ENCODE measurements at places on chromosomes 12 and 14.

GRCh38 chr14:36099619-36100018 lies 76.9 kb downstream of the PTCSC3 start:
- DNase-seq: no peak

- DNase-seq: peak; percentile 17
Observed at GRCh38 chr12:94951071-94951934, 52.2 kb downstream of the NDUFA12 start.

DNA sequence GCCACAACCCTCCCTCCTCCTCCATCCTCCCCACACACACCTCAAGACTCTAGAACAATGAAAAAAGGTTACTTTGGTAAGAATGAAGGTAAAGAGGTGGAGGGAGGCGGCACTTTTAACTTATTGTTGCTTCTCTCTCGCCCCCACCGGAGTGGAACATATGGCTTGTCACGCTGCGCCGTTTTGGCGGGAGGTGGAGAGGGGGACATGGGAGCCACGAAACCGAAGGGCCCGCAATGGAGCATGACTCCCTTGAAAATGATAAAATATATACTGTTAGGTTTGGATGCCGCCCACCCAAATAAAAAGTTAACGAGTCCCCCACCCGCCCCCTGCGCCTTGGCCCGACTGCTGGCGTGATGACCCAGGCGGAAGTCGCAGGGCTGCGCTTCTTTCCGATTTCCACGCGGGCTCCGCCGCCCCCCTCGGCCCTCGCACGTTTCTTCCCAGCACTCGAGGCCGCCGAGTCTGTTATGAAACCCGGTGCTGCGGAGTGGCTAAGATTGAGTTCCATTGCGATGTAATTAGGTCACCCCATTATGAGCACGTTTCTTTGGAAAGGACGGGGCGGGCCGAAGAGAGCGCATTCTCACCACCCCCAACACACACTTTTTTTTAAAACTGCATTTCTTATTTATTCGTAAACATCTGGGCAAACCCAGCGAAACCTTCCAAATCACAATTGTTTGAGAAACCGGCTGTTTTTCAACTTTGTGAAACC lies 1.4 kb upstream of the ZFP36L1 start:
- DNase-seq: peak; percentile 98

GRCh38 chr14:104781271-104782077 lies 14.1 kb downstream of the AKT1 start:
- no peak for DNase-seq

- peak; percentile 6 for DNase-seq
Observed at GRCh38 chr14:58574623-58575022, 63.1 kb upstream of the DACT1 start.

GRCh38 chr14:51203881-51204280 lies 36.2 kb upstream of the TMX1 start:
- DNase-seq: no peak

DNA sequence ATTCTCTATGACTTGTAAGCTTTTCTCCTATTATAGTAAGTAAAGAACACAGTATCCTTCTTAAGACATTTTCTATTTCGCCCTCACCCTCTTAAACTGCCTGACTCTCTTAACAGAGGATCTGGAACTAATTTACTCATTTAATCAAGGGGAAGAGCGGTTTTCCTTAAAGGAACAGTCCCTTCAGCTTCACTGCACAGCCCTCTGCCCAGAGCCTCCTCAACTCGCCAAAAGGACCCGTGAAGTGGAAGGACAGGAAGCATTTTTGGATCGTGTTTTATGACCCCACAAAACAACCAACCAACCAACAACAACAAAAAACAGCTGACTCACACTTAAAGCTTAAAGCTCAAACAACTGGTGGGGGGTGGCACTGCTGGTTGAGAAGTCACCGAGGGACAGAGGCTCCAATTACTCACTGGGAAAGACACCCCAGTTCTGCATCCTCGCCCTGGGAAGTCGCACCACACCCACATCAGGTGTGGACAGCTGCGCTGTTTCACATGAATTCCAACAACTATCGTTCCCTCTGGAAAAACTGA lies 35.7 kb downstream of the NID2 start:
- peak; percentile 87 for DNase-seq

GRCh38 chr12:25723336-25723735 lies 170.3 kb upstream of the LMNTD1 start:
- peak; percentile 64 for DNase-seq

DNA sequence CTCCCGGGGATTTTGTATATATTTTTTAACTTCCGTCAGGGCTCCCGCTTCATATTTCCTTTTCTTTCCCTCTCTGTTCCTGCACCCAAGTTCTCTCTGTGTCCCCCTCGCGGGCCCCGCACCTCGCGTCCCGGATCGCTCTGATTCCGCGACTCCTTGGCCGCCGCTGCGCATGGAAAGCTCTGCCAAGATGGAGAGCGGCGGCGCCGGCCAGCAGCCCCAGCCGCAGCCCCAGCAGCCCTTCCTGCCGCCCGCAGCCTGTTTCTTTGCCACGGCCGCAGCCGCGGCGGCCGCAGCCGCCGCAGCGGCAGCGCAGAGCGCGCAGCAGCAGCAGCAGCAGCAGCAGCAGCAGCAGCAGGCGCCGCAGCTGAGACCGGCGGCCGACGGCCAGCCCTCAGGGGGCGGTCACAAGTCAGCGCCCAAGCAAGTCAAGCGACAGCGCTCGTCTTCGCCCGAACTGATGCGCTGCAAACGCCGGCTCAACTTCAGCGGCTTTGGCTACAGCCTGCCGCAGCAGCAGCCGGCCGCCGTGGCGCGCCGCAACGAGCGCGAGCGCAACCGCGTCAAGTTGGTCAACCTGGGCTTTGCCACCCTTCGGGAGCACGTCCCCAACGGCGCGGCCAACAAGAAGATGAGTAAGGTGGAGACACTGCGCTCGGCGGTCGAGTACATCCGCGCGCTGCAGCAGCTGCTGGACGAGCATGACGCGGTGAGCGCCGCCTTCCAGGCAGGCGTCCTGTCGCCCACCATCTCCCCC lies 777 bp downstream of the ASCL1 start:
- DNase-seq: peak; percentile 54

DNA sequence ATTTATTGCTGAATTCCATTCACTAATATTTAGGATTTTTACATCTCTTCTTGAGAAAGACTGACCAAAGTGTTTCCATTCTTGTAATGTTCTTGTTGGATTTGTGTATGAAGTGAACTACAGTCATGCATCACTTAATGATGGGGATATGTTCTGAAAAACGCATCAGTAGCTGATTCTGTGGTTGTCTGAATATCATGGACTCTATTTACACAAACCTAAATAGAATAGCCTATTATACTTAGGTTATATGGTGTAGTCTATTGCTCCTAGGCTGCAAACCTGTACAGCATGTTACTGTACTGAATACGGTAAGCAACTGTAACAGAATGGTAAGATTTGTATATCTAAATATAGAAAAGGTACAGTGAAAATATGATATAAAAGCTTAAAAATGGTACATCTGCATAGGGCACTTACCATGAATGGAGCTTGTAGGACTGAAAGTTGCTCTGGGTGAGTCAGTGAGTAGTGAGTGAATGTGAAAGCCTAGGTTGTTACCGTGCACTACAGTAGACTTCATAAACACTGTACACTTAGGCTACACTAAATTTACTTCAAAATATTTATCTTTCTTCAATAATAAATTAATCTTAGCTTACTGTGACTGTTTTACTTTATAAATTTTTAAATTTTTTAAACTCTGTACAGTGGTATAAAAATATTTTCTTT lies 27.6 kb upstream of the P2RX4 start:
- DNase-seq: no peak

DNA sequence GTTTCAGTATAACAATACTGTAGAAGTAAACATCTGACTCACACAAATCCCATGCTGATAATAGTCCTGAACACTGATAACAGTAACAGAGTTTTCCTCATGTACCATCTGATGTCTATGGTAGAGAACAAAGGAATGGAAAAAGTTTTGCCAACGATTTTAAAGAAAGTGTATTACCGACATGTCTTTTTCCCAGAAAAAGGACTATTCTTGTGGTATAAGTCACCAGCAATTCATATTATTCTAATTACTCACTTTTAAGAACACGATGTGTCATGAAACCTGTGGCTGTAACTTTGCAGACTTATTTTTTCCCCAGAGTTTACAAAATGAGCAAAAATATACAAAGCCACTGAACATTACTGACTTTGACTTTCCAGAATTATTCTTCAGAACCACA lies 40.1 kb upstream of the DCN start:
- DNase-seq: peak; percentile 84

GRCh38 chr12:115639648-115640012 lies 637.9 kb downstream of the MED13L start:
- no peak for DNase-seq

DNA sequence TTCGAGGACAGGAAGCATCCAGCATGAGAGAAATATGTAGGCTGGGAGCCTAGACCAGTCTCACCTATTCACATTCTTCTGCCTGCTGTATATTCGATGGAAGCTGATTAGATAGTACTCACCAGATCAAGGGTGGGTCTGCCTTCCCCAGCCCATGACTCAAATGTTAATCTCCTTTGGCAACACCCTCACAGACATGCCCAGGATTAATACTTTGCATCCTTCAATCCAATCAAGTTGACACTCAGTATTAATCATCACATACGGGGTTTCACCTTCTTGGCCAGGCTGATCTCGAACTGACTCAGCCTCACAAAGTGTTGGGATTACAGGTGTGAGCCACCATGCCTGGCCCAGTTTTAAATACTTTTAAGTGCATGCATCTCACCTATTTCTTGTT lies 30.5 kb upstream of the SLC10A1 start:
- no peak for DNase-seq

- DNase-seq: no peak
Observed at GRCh38 chr12:92533280-92533890, 169.4 kb upstream of the PLEKHG7 start.

DNA sequence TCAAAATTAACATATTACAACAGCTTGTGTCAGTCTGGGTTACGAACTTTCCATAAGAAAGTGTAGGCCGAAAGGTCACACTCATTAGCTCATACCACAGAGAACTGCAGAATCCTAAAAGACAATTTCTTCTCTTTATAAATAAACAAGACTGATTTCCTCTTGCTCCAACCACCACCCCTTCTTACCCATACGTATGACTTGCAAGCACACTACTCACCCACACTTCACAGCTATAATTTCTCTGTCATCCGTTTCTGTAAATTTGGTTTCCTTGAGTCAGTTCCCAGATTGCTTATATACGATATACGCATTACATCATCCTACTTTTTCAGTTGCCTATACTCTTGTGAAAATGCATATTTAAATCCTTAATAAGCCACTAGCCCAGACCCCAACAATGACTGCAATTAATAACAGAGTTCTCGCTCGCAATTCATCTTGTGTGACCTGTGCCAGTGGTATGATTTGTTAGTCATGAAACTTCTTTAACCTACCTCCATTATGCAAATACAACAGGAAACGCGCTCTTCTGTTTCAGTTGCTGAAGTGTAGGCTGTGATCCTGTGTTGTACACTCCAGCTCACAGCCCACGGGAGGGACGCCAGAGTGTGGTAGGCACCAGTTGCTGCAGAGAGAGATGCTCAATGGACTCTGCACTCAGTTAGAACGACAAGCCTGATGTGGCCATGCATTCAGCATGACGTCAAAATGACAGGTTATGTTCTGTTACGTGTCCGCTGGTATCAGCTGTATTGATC lies 417.6 kb downstream of the PDZRN4 start:
- no peak for DNase-seq

- peak; percentile 64 for DNase-seq
Observed at GRCh38 chr14:30443368-30444007, 115.5 kb upstream of the G2E3 start.

- DNase-seq: peak; percentile 70
Observed at GRCh38 chr12:117679776-117680175, 289.0 kb downstream of the KSR2 start.

DNA sequence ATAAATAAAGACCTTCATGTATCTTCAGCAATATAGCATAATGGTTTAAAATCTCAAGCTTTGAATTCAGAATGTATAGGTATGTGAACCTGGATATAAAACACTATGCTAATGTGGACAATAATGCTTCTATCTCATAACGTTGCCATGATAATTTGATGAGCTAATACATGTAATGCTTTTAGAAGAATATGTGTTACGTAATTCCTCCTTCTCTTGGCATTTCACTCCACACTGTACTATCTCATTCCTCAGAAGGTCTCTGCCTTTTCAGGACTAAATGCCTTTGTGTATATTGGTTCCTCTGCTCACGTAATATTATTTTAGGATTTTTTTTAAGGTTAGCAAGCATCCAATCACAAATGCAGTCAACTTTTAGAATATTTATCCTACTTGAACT lies 86.5 kb downstream of the FOXA1 start:
- peak; percentile 12 for DNase-seq

GRCh38 chr14:87388946-87389345 lies 604.0 kb downstream of the GALC start:
- no peak for DNase-seq

DNA sequence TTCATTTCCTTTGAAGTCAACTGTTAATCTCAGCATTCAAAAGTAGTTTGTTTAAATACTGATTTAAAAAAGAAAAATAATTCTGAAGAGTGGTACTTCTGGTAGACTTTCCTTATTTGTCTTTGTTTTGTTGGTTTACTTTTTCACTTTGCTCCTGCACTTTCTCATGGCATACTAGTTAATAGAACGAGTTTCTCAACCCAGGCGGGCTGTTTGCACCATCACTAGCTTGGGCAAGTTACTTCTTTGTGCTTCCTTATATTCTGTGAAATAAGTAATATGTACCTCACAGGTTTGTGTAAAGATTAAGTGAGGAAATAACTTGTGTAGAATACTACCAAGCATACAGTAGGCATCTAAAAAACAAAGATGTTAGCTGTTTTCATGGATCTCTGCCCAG lies 45.5 kb downstream of the SLC38A6 start:
- no peak for DNase-seq

- DNase-seq: peak; percentile 55
Observed at GRCh38 chr12:102095677-102096263, 24.1 kb downstream of the NUP37 start.

GRCh38 chr12:125125271-125125670 lies 60.0 kb downstream of the AACS start:
- no peak for DNase-seq

DNA sequence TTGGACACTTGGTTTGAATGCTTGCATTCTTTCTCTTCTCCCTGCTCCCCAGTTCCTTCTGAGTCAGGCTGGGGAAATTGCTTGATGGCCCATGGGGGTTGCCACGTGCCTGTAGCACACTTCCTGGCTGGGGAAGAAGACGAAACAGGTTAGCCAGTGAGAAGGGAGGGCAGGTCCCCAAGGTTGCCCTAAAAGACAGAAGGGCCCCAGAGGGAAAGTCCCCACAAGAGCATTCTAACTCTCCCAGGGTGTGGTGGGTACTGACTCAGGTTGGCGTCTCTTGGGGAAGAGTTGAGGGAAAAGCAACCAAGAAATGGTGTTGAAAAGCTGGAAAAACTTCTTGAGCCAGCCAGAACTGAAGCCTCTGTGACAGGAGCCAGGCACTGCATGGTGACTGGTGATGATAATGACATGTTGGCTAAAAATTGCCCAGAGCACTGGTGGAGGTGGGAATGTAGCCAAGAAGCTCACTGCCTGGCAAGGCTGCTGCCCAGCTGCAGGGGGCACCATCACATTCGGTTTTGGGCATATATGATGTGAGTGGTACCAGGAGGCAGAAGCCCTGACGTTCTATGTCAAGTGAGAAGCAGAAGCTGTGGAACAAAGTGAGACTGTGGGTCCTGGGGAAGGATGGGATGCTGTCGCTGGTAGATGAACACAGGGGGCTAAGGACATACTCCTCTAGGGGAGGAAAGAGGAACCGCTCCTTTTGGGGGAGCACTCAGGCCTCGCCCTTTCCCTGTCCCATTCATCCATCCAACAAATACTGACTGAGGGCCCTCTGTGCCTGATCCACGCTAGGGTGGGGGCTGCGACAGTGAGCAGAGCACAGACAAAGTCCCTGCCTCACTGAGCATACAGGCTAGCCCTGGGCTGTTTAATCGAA lies 8.1 kb upstream of the RABGGTA start:
- peak; percentile 51 for DNase-seq

Measured in GM23248 (cell line).